Adipose tissue (tissue), 3 donors: ENCODE measurements at places on chromosomes 7 and 10. TPM values are rescaled to one million over a fixed set of nuclear protein-coding genes. Genes with fewer than 3 reads are reported as not detected.

Gene THSD7A
- polyA plus RNA-seq = 1.9 TPM

Gene PPP1R17
- polyA plus RNA-seq = not detected

Gene OR2A5
- polyA plus RNA-seq = not detected

Gene OR2A42
- polyA plus RNA-seq = not detected

Gene INMT
- polyA plus RNA-seq = 2.1 TPM

Gene EBLN1
- polyA plus RNA-seq = not detected

Gene CAMK1D
- polyA plus RNA-seq = 9.7 TPM

Gene VIPR2
- 5.2 TPM for polyA plus RNA-seq

Gene VPS26A
- polyA plus RNA-seq = 45.2 TPM

Gene ANXA11
- polyA plus RNA-seq = 117 TPM
